Coronary artery (tissue), 2 donors: ENCODE measurements at places on chromosomes 12 and 14.

DNA sequence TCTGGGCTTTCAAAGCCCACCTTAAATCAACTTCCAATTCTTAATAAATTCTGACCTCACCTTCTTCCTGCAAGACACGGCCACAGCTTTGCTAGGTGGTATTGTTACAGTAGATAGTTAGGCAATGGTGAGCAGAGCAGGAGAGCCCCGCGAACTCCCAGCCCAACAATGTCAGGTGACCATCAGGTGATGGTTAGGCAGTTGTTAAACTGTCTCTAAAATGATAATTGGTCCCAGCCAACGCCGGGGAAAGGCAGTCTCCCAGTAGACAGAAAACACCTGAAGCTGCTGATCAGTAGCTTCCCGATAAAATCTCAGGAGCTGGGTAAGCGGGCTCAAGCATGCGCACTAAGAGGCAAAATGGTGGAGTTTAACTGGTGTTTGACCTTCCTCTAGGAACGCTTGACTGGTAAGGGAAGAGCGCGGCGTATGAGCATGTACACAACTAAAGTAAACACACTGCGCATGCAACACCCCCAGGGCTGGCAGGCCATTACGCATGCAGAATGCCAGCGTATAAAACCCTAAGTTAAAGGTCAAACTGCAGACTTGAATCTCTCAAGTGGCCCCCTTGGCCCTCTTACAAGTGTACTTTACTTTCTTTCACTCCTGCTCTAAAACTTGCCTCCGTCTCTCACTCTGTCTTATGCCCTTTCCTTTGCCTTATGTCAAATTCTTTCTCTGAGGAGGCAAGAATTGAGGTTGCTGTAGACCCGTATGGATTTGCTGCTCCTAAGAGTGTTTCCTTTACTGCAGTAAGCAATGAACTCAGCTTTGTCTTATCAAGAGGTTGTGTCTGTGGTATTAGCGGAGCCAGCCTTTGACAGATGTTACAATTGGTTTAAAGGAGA lies 113.5 kb downstream of the C12orf75 start:
- no peak for DNase-seq

- no peak for DNase-seq
Measured at GRCh38 chr14:87017335-87017734, 975.6 kb downstream of the GALC start.

DNA sequence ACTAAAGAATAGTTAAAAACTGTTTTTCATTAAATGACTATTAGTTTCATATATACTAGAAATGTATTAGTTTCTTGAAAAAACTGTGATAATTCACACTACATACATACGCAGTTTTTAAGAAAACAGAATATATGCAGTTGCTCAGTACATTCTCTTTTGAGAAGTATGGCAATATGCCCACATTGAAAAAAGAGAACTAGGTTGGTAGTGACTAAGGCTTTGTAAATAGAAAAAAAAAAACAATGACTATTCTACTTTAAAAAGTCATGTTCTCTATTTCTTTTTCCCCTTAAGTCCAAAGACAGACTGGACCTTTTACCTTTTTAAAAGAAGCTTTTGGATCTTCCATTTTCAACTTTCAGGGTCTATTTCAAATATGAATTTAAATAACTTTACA lies 25.0 kb downstream of the SNX6 start:
- no peak for DNase-seq

- DNase-seq: no peak
Measured at GRCh38 chr14:98280436-98280835, 991.6 kb downstream of the BCL11B start.

GRCh38 chr12:70983692-70984091 lies 63.2 kb upstream of the PTPRR start:
- DNase-seq: no peak

- no peak for DNase-seq
Measured at GRCh38 chr12:113894697-113895096, 71.4 kb downstream of the RBM19 start.

DNA sequence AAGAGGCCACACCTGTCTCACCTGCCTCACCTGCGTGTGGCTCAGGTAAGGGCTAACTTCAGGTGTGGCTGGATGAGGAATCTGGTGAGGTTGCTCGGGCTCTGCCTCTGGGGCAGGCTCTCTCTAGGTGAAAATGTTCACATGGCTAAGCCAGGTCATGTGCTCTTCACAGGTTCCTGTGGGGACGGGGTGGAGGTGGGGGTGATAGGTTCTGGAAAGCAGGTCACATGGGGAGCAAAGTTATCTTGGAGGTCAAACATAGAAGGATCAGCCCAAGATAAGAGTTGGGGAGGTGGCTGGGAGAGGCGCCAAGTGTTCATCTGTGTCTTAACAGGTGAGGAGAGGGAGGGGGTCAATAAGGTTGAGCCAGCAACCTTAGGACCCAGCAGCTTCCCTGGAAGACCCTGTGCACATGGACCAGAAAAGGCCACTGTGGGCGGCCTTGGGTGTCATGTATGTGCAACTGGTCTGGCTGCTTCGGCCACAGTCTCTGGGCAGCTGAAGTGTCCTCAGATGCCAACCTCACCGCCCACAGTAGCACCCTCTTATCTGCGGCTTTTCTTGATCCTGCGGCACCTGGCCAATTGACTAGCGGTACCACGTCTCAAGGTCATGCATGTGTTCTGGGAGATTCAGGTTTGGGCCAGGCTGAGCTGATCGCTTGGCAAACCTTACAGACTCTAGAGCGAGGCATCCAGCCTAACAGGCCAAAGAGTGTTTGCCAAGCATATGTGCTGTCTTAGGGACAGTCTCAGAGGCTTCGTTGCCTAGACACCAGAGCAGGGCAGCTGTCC lies 60.5 kb downstream of the CACNA1C start:
- DNase-seq: no peak
